NCI-H69 (cell line): ENCODE measurements at places on chromosomes 4 and X.

GRCh38 chr4:140829825-140830224 lies 73.6 kb upstream of the TBC1D9 start:
- no peak for DNase-seq

DNA sequence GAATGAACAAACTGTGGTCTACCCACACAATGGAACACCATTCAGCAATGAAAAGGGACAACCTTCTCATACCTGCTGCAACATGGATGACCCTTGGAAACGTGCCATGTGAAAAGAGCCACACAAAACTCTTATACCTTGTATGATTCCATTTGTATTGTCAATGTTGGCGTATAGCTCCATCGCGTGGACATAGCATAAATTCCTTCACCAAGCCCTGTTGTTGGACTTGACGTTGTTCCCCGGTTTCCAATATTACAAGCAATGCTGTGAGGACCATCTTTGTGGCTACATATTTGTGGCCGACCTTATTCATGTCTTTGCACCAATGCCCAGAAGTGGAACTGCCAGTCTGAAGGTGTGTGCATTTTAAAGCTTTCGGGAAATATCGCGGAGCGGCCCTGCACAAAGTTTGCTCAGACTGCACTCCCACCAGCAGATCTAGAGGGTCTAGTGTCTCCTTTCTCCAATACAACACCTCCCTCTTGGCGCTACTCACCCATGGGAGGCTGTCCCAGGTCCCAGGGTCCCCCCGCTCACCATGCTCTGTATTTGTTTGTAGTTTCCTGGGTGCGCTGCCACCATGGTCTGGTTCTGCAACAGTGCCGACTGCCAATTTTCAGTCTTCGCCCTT lies at the start of gene CLDN34:
TSS of gene CLDN34 (plus strand) at position 584 of the 634 bp plus-strand sequence. CDS start at position 584, 0 bp downstream.
- DNase-seq: no peak

DNA sequence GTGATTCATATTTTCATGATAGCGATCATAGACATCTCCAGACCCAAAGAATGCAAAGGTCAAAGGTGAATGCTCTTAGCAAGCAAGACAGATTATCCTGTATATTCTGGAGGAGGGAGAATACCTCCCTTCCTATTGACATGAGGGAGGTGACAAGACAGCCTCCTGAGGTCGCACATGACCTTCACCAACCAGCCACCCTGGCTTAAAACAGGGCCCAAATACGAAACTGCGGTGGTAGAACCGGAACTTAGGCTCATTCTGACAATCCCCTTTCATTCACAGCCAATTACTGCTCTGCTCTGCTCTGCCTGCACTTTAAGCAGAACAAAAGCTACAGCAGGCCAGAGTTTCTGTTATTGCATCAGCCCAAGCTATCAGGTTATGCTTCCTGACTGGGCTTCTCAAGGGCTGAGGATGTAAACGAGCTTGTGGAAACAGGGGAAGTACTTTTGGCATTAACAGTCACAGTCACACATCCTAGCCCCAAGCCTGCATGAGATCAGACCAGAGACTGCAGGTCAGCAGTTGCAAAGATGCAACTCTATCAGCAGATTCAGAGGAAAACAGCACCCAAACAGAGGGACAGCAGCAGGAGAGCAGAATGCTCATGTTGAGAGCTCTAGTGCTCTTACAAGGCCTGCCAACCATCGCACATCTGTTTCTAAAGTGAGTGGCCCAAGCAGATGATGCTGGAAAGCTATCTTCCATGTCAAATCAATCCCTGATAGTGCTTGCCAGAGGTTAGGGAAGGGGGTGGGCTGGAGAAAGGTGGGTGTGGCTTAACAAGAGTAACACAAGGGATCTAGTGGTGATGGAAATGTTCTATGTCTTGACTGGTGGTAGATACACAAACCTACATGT lies 51.3 kb upstream of the MAP3K15 start:
- no peak for DNase-seq

- no peak for DNase-seq
Measured at GRCh38 chr4:1502501-1502886, 96.3 kb upstream of the NKX1-1 start.

GRCh38 chrX:53330331-53330730 lies 48.9 kb upstream of the IQSEC2 start:
- DNase-seq: no peak

DNA sequence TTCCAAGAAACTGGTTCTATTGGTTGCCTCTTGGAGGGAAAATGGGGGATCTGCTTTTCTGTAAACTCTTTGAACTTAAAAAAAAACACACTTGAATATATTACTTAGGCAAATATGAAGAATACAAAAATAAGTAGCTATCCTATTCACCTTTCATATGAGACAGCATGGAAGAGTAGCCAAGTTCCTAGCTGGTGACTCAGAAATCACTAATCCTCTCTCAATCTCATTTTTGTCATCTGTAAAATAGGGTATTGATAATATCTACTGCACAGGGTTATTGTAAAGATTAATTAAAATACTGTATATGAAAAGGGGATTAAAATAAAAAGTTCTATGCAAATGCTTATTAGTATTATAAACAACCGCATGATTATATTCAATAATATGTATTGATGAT lies 12.7 kb downstream of the MGARP start:
- no peak for DNase-seq
